ENCODE measurements at places on chromosomes 13 and 19.

- DNase-seq = no peak
These were observed 688.6 kb upstream of the SLITRK1 start for GRCh38 chr13:84570831-84571230.

DNA sequence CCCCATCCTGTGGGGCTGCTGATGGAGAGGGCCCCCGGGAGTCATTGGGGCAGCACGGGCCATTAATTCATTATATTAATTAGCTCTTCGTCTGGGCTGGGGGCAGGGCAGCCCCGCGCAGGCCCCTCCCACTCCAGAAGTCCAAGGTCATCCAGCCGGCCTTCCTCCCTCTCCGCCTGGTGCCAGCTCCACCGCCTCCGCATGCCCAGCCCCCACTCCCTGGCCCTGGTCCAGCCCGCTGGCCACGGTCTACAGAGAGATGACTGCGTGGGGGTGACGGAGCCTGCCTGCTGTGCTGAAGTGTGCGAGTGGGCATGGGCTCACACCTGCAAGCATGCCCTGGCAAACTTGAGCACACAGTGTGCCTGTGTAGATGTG, 8.8 kb downstream of the IGLON5 start:
- no peak for DNase-seq

DNA sequence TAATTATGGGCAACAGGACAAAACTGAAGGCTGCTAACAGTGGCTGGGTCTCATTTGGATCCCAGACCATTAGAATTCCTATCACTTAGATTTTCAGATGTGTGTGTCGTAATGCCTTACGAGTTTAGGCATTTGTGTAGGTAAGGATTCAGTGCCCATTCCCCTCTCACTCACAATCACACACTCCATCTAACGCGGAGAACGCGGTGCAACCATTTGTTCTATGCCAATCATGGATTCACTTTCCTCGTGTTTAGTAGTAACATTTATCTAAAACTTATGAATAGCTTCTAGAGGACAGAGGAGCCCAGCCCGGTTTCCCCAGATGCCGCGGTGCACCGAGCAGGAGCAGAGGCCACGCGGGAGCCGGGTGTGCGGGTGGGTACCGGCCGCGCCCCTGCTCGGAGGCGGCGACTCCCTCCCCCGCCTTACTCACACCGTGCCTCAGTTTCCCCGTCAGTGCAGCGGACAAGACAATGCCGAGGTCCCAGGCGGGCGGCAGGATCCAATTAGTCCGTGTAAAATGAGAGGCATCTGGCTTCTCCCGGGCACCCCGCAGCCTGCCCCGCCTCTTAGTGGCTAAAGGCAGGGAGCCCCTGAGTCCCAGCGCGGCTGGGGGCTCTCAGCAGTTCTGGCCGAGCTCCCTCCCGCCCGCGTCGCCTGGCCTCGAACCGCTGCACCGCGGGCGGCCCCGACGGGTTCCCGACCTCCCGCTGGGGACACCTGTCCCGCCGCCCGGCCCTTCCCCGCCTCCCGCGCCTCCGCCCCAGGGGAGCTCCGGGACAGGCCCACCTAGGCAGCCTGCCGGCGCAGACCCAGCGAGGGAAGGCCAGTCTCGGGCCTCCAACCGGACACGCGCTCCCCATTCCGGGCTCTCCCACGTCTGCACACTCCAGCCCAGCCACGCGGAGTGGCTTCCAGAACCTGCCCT, 5.9 kb upstream of the C1QTNF9B start:
- DNase-seq = no peak

- DNase-seq = no peak
These were observed 313.4 kb upstream of the TMTC4 start for GRCh38 chr13:100987948-100988347.

GRCh38 chr13:29676941-29677452, 81.5 kb upstream of the SLC7A1 start:
- DNase-seq = no peak

- DNase-seq = no peak
These were observed 3.0 kb downstream of the LATS2 start for GRCh38 chr13:21058361-21058760.

DNA sequence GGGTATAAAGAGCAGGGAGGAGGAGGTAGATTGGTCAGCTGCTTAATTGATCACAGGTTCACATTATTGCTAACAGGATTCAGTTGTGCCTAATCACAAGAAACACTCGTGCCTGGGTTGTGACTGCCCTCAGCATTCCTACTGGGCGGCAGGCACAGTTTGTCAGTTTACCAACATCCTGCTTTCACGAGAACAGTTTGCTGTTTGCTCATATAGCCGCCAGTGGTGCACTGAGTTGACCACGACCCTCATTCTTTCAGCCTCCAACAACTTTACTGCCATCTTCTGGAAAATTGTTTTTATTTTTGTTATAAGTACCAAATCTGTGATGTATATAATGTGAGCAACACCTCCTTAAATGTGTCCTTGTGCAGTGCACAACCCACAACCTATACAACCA, 16.2 kb upstream of the IFT88 start:
- no peak for DNase-seq

DNA sequence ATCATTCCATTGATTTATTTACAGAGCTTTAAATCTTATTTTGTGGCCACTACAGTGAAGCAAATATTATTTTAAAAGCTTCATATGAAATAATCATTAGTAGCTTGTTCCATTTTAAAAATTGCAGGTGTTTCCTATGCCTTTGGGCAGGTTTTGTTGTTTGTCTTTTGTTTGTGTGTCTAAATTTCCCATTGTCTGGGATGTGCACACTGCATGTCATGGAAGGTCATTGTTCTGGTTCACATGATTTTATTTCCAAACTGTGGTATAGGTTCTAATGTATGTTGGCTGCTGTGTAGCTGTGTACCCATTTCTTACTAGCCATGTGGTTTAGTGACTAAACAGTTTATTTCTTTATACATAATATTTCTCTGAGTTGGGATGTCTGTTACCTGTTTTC, 65.6 kb downstream of the COL4A2 start:
- DNase-seq = no peak

GRCh38 chr19:14795078-14795721, 16.8 kb upstream of the ADGRE2 start:
- no peak for DNase-seq

DNA sequence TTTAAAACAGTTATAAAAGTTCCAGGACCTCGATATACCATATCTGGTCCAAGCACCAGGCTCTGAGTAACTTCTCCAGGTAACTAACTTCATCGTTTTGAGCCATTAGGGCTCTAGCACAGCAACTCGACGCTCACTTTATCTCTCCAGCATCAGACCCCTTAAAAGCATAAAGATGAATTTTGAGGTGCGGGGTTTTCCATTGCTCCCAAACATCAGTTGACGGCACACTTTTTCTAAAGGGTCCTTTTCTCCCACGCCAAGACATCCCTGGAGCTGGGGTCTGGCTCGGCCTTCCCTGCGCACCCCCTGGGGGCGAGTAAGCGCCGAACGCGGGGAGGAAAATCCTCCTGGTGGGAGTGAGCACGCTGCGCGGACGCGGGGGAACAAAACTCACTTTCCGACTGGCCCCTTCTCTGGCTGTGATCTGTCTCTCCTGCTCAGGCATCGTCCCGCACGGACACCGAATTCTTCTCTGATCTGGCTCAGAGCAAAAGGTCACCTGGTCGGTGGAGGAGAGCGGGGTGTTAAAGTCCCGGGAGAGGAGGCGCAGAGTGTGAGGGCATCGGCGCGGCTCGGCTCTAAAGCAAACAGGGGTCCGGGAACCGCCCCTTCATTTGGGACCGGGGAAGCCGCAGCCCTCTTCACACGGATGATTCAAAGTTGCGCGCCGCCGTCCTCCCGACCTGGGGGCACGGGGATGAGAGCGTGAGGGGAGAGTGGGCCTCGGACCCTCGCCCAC, at the start of gene ATP7B:
TSS of gene ATP7B (minus strand) at position 561 of the 742 bp plus-strand sequence. CDS start at position 448, 113 bp downstream.
- DNase-seq = no peak

DNA sequence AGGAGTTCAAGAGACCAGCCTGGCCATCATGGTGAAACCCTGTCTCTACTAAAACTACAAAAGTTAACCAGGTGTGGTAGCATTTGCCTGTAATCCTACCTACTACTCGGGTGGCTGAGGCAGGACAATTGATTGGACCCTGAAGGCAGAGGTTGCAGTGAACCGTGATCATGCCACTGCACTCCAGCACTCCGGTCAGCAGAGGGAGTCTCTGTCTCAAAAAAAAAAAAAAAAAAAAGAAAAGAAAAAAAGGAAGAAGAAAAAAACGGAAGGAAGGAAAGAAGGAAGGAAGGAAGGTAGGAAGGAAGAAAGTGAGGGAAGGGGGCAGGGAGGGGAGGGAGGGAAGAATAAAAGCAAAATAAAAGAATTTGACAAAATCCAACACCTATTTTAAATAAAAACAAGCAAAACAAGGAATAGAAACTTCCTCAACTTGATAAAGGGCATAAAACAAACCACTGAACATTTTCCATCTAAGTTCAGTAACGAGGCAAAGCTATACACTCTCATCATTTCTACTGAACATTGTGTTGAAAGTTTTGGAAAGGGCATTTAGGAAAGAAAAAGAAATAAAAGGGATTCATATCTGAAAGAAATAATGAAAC, 411.6 kb upstream of the SLITRK5 start:
- DNase-seq = no peak

DNA sequence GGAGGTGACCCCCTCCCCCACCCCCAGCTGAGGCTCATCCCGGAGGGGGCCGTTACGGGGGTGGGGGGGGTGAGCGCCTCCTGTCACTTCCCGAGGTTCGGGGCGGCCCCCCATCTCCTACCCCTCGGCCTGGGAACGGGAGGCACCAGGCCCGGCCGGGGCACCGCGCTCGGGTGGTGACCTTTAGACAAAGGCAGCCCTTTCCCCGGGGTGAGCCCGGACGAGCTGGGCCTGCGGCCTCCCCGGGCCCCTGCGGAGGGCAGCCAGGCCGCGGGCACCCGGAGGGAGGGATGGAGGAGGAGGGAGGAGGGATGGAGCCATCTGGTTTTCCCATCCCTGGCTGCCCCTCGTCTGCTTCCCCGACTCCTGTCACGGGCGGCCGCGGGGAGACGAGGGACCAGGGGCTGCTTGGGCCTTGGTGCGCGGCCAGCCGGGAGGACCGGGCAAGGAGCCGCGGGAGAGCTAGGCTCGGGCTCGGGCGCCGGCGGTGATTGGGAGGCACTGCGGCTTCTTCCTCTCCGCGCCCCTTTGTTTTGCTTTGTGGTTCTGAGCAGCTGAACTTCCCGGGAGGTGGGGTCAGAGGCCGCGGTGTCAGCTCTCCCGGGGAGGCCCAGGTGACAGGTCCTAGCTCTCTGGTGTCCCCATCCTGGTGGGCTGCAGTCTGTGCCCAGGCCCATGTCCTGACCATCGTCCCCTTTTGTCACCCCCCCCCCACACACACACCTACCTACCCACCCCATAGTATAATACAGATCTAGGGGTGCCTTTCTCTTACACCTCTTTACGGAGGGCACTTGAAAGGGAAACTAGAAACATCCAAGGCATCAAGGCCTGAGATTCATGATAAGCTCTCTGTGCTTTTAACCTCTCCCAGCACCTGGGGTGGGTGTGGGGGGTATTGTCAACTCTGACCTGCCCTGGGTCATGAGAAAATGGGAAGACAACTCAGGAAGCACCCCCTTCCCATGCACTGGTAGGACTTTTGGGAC, 1.3 kb downstream of the BICRA start:
- DNase-seq = no peak

DNA sequence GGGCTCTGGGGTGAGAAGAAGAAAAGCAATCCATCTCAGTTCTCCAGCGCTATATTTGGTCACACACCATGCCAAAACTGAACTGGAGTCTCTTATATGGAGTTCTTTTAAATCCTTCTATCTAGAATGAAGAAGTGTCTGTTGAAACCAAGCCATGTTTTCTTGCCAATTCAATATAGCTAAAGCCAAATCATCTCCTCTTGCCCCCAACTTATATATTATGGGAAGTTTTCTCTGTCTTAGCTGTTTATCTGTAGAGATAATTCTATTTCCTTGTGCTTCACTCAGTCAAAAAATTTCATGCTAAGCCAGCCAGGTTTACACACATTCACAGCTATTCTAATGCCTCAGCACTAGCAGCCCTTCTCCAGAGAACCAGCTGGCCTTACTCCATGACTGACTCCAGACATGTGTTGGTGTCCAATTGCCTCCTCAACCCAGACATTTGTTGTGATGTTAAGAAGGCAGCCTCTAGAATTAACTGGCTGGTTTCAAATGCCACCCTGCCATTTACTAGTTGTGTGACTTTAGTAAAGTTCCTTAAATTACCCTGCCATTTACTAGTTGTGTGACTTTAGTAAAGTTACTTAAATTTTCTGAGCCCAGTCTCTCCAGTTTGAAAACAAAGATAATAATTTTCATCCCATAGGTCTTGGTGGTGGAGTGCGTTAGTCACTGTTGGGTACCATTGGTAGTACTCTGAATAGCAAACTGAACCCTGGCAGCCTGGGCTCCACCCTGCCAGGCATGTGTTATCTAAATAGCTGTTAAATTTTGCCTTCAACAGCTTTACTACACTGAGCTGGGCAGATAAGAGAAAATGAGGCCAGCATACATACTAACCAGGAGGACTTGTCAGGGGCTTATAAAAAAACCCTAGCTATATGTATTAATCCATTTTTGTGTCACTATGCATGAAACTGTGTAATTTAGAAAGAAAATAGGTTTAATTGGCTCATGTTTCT, 525.1 kb downstream of the LMO7 start:
- DNase-seq = no peak

DNA sequence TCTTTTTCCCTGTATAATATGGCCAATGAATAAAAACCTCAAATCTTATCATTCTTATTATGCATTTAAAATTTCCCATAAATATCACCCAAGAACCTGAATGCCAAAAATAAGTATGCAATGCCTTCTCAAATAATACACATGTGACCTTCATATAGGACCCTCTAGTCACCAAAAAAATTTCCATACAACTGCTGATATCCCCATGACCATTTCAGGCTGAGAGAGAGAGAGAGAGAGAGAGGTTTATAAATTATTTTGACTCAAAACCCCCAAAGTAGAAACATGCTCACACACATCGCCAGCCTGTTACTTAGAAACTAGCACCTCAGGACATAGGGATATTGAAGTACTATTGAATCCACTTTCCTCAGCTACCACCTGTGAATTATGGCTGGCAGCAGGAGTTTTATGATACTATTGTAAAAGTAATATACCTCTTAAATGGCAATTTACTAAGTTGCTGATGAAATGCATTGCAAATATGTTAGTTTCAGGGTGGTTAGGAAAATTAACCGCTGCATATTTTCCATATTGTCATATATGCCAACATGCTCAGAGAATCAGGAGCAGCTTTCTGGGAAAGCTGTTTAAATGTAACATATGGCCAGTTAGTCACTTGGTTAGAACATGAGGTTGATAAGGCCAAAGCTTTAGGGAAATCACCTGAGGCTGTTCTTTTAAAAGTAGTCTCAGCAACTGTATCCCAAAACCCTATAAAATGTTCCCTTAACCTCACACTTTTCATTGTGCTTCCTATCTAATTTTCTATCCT, 230.8 kb downstream of the DCT start:
- DNase-seq = no peak

- DNase-seq = no peak
These were observed 13.0 kb downstream of the POLRMT start for GRCh38 chr19:620166-620862.

DNA sequence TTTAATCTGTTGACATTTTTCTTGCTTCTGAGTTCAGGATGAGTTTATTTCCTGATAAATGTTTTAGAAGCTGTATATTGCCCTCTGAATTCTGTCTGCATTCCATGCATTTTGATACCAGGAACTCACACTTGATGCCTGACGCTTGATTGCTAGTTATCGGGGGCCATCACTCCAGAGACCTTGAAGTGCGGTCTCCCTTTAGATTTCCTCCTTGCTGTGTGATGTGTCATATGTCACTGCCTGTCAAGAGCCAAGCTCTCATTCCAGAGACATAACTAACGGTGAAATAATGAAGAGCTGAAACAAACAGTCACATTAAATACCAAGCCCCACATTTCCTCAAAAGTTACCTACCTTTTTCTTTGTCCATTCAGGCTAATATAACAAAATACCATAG, 155.5 kb downstream of the TNFSF13B start:
- no peak for DNase-seq

- no peak for DNase-seq
These were observed 29.1 kb downstream of the GATAD2A start for GRCh38 chr19:19434483-19435045.
